Upper lobe of left lung (tissue), 6 donors: ENCODE measurements at places on chromosomes 6 and 20. TPM values are rescaled to one million over a fixed set of nuclear protein-coding genes. Genes with fewer than 3 reads are reported as not detected.
A peak's percentile ranks its signal among the peaks of the same experiment; 100 is the strongest.

DNA sequence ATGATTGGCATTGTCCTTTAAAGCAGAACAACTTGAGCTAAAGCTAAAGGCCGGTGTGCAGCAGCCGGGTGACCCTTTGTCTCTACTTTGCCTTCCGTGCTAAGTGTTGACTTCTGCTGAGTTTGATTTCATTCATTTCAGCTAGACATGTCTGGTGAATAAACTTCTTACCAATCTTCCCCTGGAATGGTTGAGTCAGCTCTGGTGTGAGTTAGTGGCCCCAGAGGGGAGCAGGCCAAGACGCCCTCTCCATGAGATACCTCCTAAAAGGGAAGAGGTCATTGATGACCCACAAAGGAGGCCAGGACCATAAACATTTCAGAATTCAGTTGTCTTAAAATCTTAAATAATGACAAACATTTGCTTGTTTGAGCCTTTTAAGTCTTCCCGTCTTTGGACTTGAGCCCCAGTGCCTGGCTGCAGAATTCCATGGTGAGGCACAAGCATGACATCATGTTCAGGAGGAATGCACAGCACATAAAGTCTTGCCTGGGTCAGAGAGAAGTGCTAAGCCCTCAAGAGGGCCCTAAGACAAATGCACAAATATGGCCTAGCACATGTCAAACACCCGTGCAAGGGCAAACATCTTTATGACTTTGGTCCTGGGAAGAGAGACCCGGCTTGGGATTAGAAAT is 96.3 kb upstream of the NEDD9 start:
- peaks cover 23% of the 10 kb centered on the region for H3K4me1 ChIP-seq
- H3K27ac ChIP-seq: no peak overlapping the region
- no peaks in the 10 kb centered on the region for H3K27me3 ChIP-seq
- no peak for DNase-seq

GRCh38 chr20:675453-676314 is at the start of gene SCRT2:
SCRT2 (minus strand) TSS chr20:675802; CDS start chr20:675601, 201 bp downstream.
- no peak within 1 kb of the TSS for H3K27ac ChIP-seq
- peak; percentile 95 for DNase-seq
- H3K27me3 ChIP-seq: peaks cover 8% of the 10 kb centered on the region
- H3K4me3 ChIP-seq: no peak within 1 kb of the TSS
- H3K4me1 ChIP-seq: peaks cover 19% of the 10 kb centered on the region

DNA sequence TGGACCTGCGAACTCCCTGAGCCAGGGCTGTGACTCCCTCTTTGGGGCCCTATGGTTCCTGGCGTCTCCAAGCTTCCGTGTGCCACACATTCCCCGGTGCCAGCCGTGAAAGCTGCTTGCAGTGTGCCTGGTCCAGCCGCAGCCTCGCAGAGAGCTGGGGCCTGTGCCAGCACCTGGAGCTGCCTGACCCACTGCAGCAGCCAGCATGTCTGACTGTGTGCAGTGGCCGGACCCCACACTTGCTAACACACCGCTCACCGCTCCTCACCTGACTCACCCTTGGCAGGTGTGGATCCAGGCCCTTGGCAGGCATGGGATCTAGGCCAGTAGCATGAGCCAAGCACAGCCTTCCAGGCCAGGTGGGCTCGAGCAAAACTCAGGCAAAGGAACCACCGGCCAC is 227.5 kb downstream of the OTOR start:
- no peaks in the 10 kb centered on the region for H3K27me3 ChIP-seq
- no peak overlapping the region for H3K4me3 ChIP-seq
- H3K27ac ChIP-seq: no peak overlapping the region
- no peaks in the 10 kb centered on the region for H3K36me3 ChIP-seq
- no peaks in the 10 kb centered on the region for H3K4me1 ChIP-seq
- DNase-seq: peak; percentile 63

- no peaks in the 10 kb centered on the region for H3K27me3 ChIP-seq
- H3K4me3 ChIP-seq: no peak overlapping the region
- H3K36me3 ChIP-seq: no peaks in the 10 kb centered on the region
- DNase-seq: no peak
These were observed 862.3 kb upstream of the CITED2 start for GRCh38 chr6:140236732-140237131.

- no peak overlapping the region for H3K4me3 ChIP-seq
These were observed 85.9 kb downstream of the FBXO5 start for GRCh38 chr6:152896923-152897322.

- H3K4me1 ChIP-seq: no peaks in the 10 kb centered on the region
- H3K4me3 ChIP-seq: no peak overlapping the region
- H3K36me3 ChIP-seq: no peaks in the 10 kb centered on the region
- H3K27ac ChIP-seq: no peak overlapping the region
- no peaks in the 10 kb centered on the region for H3K27me3 ChIP-seq
- peak; percentile 55 for DNase-seq
These were observed 351.7 kb downstream of the CDC5L start for GRCh38 chr6:44739181-44739580.

DNA sequence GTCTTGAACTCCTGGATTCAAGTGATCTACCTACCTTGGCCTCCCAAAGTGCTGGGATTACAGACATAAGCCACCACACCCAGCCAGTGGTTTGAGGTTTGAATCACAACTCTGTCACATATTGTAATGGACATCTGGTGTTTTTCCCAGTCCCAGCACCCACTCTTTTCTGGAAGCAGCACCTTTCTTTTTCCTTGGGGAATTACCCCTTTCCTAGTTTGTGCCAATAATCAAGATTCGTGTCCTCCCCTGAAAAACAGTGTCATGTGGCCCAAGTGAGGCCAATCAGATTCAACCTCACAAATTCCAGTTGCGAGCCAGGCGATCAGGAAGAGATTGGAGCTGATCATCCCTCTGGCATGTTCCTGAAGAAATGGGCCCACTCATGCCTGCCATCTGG is 71.7 kb upstream of the SGK1 start:
- H3K27me3 ChIP-seq: no peaks in the 10 kb centered on the region
- no peak overlapping the region for H3K4me3 ChIP-seq
- H3K4me1 ChIP-seq: no peaks in the 10 kb centered on the region
- H3K36me3 ChIP-seq: no peaks in the 10 kb centered on the region

CST4 gene
- total RNA-seq: not detected

ELOVL2 gene
- total RNA-seq: not detected

PRSS35 gene
- total RNA-seq: 0.57 TPM

PRICKLE4 gene
- 11.2 TPM for total RNA-seq
